ENCODE measurements at places on chromosomes 1 and 21.

GRCh38 chr1:20361401-20361800 lies 70.7 kb downstream of the VWA5B1 start:
- no peak for DNase-seq

GRCh38 chr1:36513676-36514473 lies 31.2 kb upstream of the CSF3R start:
- no peak for DNase-seq

DNA sequence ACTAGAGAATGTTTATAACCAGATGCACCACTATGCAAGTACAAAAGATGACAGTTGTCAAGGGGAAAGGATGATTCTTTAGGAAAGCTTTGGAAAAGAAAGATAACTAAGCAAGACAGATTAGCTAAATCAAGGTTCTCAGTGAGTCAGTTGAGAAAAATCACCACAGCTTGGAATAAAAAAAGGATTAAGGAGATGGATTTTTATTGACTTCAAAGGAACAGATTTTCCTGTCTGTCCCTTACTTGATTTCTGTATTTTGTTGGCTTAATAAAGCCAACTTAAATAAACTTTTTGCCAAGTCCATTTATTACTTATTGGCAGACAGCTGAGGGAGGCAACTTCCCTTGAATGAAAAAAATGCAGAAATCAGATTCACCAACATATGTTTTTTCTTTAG lies 93.9 kb downstream of the NR5A2 start:
- DNase-seq = no peak

- peak; percentile 60 for DNase-seq
Measured at GRCh38 chr1:233326811-233327650, 493 bp upstream of the MAP3K21 start.

- DNase-seq = no peak
Measured at GRCh38 chr1:26838474-26839338, 12.2 kb downstream of the ZDHHC18 start.

GRCh38 chr1:45340816-45341466 lies 701 bp upstream of the MUTYH start:
- no peak for DNase-seq

GRCh38 chr1:41618871-41619270 lies 134.4 kb upstream of the EDN2 start:
- no peak for DNase-seq

DNA sequence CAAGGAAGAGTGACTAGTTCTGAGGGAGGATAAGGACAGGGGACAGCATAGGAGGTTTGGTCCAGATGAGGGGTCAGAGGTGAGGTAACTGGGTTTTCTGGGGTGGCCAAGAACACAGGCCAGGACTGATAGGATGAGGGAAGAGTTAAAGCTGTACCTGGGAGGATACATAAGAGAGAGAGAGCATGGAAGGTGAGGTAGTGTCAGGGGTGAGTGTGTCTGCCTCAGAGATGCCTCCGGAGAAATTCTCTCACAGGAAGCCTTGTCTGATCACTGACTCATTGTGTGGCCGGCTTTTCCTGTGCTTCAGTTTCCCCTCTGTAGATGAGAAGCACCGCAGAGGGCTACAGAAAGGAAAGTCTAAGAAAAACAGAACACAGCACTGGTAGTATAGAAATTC lies 40.2 kb downstream of the FASLG start:
- no peak for DNase-seq

DNA sequence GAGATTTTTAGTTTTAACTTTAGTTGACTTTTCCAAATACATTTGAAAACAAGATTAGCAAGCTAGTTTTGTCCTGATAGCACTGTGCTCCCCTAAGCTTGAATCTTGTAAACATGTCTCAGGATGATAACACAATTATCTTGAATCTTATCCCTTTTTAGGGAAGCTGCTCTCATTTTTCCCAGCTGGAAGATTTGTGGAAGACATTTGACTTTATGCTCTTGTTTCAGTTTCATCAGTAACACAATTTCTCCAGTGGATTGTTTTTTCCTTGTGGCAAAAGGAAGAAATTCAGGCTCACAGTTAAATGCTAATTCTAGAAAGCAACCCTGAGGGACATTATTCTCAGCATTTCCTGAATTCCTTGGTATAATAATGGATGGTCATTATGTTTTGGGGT lies 88.8 kb downstream of the CDC7 start:
- DNase-seq = no peak

- DNase-seq = no peak
Measured at GRCh38 chr1:183905508-183906113, 100.7 kb downstream of the RGL1 start.

DNA sequence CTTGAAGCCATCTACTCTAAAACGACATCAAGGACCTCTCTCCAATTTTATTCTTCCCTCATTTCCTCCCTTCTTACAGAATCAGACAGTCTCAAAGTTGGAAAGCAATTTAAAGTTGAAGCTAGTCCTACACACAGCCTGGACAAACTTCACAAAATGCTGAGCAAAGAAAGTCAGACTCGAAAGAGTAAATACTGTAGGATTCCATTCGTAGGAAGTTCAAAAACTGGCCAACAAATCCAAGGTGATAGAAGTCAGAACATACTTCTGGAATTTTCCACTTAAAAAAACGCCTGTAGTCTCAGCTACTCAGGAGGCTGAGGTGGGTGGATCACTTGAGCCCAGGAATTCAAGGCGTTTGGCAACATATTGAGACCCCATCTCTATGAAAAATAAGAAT lies 19.6 kb downstream of the SYF2 start:
- DNase-seq = no peak

All from omental fat pad (tissue), 4 donors.